ENCODE measurements at places on chromosomes 5 and 9.

DNA sequence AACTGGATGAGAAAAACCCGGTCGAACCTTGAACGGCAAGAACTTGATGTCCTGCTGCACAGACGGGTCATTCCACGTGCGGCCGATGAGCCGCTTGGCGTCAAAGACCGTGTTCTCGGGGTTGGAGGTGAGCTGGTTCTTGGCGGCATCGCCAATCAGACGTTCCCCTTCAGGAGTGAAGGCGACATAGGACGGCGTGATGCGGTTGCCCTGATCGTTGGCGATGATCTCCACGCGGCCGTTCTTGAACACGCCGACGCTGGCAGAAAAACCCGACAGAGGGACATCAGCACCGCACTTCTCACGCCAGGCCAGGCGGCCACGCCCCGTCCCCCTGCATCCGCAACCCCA, 519 bp downstream of the HSPA5 start:
- peak; percentile 26 for DNase-seq

- DNase-seq, result no peak
Observed at GRCh38 chr9:34496149-34496712, 26.6 kb downstream of the ENHO start.

GRCh38 chr9:106883626-106884190, 20.7 kb downstream of the ZNF462 start:
- no peak for DNase-seq

- DNase-seq, result no peak
Observed at GRCh38 chr5:2577312-2578036, 174.0 kb downstream of the IRX2 start.

DNA sequence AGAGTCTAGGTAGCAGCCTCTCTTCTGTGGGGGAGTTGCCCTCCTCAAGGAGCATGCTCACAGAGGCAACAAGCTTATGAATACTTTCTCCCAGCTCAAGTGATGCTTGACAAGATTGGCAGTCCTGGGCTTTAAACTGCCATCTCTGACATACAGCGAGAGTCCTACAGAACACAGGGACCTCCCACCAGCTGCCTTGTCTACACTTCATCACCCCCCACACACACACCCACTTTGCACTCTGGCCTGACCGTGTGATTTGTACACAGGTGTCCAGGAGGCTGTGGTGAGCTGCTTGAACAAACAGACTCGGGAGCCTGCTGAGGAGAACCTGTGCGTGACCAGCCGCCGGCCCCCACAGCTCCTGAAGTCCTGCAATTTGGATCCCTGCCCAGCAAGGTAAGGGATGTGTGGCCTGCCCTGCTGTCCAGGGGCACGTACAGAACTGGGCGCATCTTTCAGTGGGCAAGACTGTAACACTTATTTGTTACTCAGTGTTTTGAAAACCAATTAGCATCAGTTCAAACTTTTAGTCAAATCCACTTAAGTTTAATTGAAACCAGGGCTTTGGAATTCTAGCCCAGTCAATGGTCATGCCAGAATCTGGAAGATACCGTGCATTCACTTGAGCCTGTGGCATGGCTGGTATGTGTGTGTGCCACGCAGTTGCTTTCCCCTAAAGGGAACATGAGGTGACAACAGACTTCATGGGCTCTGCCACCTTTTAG, 247.5 kb downstream of the ADAMTSL1 start:
- no peak for DNase-seq

DNA sequence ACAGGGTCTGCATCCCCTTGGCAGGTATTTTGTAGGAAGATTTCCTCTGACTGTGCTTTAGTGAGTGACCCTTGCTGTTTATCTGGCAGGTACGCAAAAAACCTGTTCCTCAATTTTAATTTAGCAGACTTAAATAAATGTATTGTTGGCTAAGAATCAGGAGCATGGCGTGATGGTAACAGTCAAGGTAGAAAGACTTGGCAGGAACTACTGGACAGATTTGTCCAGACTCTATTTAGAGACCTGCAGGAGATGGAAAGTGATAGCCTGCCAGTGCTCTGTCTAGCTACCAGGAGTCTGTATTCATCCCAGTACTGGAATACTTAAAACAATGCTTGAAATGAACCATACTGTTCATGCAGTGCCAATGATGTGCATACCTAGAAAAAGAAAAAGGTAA, 78.8 kb upstream of the MAST4 start:
- no peak for DNase-seq

GRCh38 chr9:70091572-70091971, 47.9 kb downstream of the MAMDC2 start:
- DNase-seq, result no peak
